ENCODE measurements at places on chromosomes 7 and 10.

- no peak for DNase-seq
These were observed 450.6 kb upstream of the SORCS1 start for GRCh38 chr10:107614939-107615685.

GRCh38 chr7:157689269-157690057, 352.7 kb downstream of the DNAJB6 start:
- DNase-seq, result no peak

DNA sequence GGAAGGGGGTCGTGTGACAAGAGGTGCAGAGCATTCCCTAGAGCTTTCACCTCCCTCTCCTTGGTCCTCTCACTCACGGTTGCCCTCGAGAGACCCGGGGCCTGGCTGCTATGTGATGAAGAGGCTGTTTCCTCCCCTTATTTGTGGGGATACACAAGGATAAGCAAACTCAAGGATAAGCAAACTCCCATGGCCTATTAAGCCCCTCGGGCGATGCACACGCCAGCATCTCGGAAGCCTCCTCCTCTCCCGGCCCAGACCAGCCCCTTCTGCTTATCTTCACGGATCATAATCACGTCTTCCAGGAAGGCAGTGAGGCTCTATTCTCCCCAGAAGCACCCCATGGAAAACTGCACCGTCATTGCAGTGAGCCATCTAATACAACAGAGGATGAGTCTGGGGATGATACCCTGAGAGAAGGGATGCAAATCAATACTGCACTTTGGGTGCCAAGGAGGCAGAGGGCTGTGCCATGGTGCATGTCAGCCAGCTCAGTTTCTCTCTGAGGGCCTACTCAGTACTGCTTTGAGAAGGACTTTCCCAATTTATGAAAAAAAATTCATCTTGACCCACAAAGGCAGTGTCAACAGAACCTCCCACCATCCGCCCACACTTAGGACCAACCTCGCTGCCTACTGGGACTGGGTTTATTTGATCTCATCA, 22.2 kb downstream of the TMEM273 start:
- no peak for DNase-seq

DNA sequence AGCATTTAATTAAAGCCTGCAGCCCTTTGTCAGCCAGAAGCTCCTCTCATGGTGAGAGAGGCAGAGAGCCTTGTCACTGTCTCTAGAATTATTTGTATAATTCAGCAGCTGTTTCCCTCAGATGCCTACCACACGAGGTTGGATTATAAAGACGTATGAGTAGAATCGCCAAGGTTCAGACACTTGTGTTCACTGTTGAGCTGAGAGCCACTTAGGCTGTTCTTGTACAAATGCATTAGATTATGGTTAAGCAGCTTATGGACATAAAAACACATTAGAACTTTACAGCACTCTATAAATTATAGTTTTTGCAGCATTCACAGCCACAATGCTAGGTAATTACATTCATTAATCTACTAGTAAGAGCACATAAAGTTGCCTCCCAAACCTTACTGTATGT, 282.6 kb downstream of the AUTS2 start:
- no peak for DNase-seq

DNA sequence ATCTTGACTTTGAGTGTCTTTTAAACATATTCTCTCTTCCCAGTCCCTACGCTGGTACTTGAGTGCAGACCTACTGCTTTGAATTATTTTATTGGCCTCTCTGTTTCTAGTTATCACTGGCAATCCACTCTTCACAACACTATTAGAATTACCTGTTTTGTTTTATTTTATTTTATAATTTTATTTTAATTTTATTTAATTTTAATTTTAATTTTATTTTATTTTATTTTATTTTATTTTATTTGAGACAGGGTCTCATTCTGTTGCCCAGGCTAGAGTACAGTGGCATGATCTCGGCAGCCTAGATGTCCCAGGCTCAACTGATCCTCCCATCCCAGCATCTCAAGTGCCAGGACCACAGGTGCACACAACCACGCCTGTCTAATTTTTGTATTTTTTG, 6.8 kb downstream of the STK17A start:
- DNase-seq, result no peak

DNA sequence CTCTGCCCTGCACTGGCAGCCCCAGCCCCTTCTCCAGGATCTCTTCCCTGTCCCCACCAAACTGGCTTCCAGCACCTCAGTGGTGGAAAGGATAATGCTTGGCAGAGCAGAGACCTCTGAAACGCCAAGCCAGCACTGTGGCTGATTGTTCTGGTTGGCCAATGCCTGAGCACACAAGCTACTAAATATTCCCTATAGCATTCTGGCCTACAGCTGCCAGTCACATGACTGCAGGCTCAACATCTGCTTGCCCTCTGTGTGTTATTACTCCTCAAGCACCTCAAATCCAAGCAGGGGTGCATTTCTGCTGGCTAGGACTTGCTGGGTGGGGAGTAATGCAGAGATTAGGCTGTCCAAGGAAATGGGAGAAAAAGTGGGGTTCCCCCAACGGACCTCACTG, 6.1 kb downstream of the TBATA start:
- no peak for DNase-seq

- DNase-seq, result no peak
These were observed 116.9 kb upstream of the ANLN start for GRCh38 chr7:36272567-36273269.

All from ovary (tissue), 10 donors.